ENCODE measurements at places on chromosomes 5 and 9.
A peak's percentile ranks its signal among the peaks of the same experiment; 100 is the strongest.

DNA sequence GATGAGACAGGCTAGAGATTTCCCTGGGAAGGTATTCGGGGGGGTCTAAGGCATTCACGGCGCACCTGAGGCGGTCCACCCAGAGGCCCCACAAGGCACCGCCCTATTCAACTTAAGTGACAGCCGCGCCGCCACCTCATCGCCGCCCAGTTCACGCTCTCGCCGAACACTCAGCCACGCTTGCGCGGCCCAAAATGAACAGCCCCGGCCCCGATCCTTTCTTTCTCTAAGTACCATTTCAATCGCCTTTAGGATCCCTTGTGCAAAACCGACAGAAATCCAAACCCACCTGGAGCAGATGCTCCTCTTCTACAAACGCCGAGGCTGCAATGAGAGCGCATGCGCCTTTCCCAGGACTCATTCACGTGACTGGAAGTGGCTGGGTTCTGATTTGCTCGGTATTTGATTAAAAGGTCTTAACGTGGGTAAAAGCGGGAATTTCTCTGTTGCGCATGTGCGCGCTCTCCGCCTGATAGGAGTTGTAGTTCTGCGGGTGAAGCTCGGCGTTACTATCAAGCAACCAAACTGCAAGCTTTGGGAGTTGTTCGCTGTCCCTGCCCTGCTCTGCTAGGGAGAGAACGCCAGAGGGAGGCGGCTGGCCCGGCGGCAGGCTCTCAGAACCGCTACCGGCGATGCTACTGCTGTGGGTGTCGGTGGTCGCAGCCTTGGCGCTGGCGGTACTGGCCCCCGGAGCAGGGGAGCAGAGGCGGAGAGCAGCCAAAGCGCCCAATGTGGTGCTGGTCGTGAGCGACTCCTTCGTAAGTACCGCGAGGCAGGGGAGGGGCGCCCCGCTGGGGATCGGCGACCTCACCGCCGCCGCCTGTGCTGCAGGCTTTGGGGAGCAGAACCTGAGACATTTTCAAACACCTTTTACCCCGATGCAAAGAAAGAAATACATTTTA is at the start of the genes ARSK and SKIC3:
ARSK (plus strand) TSS at position 455 of the 902 bp plus-strand sequence; CDS start at position 633, 178 bp downstream.
SKIC3 (minus strand) TSS at position 331 of the 902 bp plus-strand sequence. CDS start 7,827 bp downstream, outside the sequence.
- DNase-seq = peak; percentile 79

- DNase-seq = no peak
Measured at GRCh38 chr5:6496207-6496584, 47.5 kb downstream of the UBE2QL1 start.

GRCh38 chr9:16501726-16502125 is 368.7 kb downstream of the BNC2 start:
- DNase-seq = no peak

GRCh38 chr5:5178136-5178535 is 38.0 kb downstream of the ADAMTS16 start:
- DNase-seq = no peak

DNA sequence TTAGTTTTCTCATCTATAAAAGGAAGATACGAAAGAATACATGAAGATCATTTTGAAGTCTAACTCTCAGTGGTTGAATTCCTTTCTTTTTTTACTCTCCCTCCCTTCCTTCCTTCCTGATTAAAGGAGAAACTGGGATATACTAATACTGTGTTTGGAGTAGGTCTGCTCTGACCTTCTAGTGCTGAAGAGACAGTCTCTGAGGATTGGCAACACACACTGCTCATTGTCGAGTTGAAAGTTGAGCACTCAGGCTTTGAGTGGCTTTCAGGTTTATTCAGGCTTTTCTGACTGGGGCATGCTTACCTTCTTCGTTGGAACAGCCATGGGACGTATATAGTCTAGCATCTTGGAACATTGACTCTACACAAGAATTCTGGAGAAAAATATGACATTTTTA is 86.9 kb upstream of the RPS23 start:
- DNase-seq = no peak

GRCh38 chr5:151825445-151825844 is 53.7 kb downstream of the G3BP1 start:
- no peak for DNase-seq

DNA sequence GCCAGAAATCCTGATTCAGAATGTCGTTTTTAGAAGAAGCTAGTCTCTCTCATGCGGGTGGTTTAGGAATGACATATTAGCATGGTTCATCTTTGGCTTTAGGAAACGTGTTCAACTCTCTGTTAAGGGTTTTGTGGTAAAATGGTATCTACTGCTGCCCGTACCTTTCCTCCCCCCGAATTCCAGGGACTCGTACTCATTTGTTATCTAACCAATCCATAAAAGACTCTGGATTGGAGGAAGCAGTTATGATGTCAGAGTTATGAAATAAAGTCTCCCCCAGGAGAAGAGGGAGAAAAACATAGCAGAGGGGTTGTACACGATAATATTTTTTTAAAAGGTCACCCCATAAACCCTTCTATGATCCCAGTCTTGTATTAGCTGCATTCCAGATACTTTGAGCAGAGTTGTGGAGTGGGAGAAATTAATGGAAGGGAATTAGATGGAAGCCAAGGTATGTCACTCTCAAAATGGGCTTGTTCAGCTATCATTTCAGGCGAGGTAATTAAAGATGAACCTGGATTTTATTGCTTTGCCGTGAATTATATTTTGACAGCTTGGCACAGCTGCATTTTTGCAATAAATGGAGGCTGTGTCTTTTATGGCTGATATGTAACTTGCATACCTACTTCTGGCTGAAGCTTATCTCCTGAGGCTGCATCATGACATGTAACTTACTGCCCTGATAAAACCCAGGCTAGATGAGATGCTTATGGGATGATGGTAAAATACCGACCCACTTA is 31.3 kb downstream of the RAI14 start:
- DNase-seq = no peak

DNA sequence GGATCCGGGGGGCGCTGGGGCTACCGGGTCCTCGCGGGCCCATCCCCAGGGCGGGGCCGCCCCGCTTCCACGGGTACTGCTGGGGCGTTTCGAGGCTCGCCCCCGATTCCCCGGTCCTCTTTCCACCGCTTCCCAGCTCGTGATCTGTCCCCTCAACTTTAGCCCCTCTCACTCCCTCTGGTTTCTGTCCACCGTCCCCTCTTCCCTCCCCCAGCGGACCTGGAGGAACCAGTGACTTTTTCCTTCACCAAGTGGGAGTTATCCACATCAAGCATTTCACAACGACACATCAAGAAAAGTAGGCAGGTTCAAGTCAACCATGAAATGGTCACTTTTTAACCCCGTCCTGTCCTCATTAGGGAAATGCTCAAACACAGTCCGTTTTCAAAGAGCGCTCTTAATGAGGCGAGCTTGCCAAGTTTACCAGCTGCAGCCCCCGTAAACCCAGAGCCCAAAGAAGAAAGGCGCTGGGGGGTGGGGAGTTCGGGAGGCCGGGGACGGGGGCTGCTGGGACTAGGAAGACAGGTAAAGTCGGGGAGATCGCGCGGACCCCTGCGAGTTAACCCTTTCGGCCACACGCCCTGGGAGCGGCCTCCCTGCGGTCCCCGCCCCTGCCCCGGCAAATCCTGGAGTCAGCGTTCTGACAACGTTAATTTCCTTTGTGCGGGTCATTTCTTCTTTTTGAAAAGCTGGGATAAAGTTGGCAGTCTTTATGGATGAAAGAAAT is 2.1 kb upstream of the NFIB start:
- DNase-seq = no peak

DNA sequence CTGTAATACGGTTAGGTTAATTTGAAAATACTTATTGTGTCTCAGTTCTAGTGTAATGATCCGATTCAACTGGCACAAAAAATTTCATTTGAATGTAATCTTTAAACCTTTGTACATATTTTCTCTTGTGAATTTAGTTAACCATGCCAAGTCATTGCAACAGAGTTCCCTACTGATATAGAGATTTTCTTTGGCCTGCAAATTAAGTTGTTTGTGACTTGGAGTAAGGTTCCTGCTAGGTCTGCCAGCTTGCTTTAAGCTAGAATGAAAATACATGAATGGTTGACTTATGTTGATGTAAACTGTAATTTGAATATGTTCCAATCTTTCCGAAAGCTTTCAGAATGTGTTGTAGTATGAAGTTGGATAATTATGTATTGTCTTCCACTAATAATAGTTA is 1004.1 kb upstream of the EDIL3 start:
- DNase-seq = no peak

DNA sequence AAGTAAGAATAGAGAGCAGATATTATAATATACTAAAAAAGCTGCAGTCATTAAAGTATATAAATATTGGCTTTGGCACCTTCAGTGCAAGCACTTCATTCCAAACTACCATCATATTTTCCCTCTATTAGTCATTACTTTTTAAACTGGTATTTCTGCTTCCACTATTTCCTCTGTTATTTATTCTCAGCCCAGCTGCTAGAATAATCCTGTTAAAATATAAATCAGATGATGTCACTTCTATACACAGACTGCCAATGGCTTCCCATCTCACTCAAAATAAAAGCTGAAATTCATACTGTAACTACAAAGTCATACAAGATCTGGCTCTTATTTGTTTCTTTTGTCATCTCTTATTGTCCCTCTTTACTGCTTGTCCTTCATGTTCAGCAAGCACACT is 432.9 kb downstream of the TLE4 start:
- DNase-seq = no peak

DNA sequence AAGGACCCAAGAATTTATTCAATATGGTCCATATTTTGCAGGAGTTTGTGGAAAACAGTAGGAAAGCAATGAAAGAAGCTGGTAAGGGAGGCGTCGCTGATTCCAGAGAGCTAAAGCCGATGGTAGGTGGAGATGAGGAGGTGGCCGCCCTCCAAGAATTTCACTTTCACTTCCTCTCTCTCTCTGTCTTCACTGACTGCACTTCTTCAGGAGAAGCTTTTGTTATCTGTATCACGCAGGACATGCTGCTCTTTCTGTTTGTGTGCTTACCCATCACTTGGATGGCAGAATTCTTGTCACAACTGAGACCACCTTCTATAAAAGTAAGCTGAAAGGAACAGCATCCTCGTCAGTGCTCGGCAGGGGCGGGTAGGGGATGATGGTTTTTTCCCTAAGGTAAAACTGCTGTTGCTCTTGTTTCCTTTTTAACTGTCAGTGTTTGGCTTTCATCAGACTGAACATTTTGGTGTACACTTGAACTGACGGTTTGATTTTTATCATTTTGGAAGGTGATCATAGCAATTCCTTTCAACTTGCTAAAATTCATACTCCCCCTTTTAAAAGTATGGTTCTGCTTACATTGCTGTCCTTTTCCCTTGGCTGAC is 62.4 kb upstream of the FSD1L start:
- DNase-seq = no peak

DNA sequence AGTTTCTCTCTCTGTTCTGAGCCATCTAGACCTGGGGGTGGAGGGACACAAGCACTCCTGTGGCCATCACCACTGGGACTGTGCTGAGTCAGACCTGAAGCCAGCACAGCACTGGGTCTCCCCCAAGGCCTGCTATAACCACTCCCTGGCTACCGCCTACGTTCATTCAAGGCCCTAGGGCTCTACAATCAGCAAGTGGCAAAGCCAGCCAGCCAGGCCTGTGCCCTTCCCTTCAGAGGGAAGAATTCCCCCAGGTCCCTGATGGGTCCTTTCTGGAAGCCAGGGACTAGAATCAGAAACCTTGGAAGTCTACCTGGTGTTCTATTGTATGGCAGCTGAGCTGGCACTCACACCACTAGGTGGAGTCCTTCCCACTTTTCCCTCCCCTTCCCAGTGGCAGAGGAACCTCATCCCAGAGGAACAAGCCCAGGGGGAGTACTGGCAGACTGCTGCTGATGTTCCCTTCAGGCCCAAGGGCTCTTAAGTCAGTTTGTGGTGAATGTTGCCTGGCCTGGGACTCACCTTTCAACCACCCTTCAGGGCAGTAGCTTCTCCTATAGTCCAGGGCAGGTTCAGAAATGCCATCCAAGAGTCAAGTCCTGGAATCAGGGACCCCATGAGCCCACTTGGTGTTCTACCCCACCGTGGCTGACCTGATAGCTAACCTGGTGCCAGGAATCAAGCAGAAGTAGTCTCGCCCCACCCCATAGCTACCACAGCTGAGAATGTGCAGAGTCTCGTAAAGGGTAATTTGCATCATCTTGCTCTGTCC is 20.0 kb downstream of the JMY start:
- DNase-seq = no peak

- DNase-seq = no peak
Measured at GRCh38 chr5:137613554-137614265, 114.6 kb upstream of the SPOCK1 start.

DNA sequence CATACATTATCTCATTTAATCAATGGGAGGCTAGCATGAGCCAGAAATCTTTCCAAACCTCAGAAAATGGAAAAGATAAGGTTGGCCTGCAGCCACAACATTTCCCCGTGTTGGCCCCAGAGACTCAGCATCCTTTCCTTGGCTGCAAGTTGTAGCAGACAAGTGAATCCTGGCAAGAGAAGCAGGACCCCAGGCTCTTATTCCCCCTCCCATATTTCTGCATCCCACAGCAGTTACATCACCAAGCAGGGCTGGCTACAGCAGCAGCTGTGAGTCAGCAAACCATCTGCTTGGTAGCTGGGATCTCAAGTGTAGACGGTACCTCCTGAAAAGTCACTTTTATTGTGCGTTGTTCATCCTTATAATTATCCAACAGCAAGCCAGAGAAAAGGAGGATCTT is 212.4 kb downstream of the GNA14 start:
- no peak for DNase-seq

DNA sequence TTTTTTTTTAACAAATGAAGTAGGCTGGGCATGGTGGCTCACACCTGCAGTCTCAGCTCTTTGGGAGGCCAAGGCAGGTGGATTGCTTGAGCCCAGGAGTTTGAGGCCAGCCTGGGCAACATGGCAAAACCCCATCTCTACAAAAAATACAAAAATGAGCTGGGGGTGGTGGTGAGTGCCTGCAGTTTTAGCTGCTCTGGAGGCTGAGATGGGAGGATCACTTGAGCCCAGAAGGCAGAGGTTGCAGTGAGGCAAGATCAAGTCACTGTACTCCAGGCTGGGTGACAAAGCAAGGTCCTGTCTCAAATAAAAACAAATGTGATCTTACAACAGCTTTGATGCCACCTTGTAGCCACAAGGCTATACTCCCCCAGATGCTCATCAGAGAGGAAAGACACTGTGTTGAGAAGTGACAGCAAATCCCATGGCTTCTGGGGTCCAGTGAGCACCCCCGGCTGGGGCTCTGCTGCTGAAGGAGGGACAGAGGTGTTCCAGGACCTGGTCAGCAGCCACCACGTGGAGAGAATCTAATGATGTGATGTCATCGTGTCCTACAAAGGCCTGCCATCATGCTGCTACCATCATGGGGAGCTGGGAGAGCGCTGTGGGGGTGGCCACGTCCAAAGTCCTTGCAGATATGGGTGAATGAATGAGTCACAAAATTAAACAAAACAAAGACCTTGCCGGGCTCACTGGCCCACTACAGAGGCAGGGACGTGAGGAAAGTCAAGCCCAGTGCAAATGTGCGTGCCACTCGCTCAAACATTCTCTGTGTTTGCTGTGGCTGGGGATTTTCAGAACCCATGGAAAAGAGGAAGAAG is 60.7 kb downstream of the PRRT1B start:
- no peak for DNase-seq

DNA sequence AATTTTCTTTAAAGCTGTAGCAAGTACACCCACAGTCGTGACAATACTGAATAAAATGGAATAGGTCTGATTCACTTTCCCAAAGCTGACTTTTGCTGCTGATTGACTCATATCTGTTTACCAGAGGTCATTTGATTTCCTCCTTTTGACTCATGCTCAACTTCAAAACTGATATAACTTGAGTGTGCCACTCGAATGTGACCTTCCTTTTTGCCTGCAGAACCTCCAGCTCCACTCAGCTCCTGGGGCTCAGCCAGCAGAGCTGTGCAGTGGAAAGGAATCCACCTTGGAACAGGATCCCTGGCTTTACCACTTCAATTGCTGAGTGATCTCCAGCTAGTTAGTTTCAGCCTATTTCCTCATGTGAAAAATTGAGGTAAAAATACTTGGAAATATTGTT is 84.1 kb downstream of the FEM1C start:
- DNase-seq = no peak

Data from stimulated activated CD8-positive, alpha-beta memory T cell treated with anti-CD3 and anti-CD28 coated beads, Interleukin-2, amount 100 ng/mL, for 48 hours (primary cell).